Inflammatory macrophage (primary cell): ENCODE measurements at places on chromosomes 2 and 18.

DNA sequence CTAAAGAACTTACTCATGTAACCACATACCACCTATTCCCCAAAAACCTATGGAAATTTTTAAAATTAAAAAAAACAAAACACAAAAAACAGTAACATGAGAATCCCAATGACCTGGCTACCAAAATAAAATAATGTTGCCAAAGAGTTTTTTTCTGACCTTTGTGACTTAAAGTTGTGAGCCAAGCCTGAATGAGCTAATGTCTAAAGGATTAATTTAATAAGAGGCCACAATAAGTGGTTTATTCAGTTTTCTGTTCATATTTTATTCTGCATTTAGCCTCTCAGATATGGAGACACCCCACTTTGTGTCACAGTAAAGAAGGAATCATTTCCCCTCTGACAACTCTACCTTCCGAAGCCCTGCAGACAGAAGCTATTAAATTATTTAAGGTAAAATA, 42.6 kb upstream of the DYNC2LI1 start:
- DNase-seq = no peak

DNA sequence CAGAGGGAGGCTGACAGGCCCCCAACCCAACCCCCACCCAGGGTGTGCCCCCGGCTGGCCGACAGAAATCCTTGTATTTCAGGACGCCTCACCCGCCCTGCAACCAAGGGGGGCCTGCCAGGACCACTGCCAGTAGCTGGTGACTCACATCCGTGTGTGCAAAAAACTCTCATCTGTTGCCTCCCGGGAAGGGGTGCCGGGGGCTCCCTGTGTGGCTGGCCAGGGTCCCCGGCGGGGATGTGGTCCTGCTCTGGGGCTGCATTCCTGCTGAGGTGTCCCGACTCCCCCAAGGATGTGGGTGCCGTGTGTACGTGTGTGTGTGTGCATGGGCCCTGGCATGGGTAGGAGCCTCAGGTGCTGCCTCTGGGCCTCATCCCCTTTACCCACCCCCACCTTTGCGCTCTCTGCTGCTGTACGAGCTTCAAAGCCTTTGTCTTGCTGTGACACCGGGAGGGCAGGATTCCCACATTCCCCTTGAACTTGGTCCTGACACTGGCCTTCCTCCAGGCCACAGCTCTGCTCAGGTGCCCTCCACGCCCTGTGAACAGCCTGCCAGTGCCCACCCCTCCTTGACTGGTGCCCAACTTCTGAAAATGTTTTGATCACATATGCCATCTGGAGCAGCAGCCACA, 226.3 kb upstream of the HDAC4 start:
- no peak for DNase-seq

GRCh38 chr2:30155202-30155601, 8.4 kb downstream of the YPEL5 start:
- DNase-seq = no peak

DNA sequence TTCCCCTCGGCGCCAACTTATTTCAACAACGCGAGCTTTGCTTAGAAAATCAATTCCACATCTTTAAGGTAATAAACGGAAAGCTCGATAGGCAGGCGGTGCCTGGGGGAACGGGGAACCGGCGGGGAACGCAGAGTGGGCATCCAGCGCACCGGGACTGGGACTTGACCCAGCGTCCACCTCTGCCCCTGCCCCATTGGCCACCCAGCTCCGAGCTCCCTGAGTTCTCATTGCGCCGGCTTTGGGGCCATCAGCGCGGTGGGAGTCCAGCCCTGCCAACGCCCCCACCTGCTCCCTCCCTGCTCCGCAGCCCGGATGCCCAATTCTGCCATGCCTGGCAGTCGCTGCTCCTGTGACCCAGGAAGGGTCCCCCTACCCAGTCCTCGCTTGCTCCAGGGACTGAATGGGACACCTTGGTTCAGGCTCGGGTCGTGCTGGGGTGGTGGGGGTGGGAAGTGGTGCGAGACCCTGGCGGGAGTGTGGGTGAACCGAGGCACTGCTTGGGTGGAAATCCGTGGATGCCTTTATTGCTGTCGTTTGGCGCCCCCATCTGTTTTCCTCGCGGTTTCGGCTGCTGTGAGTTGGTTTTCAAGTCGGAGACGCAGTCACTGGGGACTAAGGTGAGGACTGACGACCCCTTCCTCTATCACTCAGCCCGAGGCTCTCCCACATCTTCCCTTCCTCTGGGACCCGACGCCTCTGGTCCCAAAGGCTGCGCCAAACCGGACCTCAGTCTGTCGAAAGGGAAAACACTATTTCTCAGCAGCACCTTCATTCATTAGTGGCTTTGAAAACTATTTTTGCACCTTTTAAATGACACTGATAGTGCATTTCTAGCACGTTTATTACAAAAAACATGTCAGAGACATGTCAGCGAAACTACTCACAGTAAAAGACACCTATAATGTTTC, 2.4 kb upstream of the EVX2 start:
- DNase-seq = no peak

DNA sequence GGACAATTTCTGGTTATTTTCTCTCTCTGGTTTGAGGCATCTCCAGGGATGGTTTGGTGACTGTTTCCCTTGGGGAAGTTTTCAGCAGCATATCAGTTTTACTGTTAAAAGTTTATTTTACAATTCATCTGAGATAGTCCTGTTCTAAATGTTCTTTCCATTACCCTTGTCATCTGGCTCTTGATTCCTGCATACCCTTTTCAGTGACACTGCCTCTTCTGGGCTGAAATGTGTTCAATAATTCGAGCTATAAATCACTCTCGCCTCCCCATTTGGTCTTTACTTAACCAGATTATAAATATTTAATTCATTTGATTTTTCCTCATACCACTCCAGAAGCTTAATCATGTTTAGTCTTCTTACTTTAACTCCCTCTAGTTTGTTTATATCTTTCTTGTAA, 9.5 kb downstream of the DCC start:
- DNase-seq = no peak

GRCh38 chr2:223396993-223397392, 205.2 kb downstream of the SCG2 start:
- no peak for DNase-seq

- DNase-seq = no peak
Observed at GRCh38 chr2:218873359-218874194, 7.1 kb upstream of the WNT10A start.

GRCh38 chr2:161344692-161345091, 36.5 kb downstream of the PSMD14 start:
- DNase-seq = no peak

- DNase-seq = peak; percentile 20
Observed at GRCh38 chr2:96470636-96471035, 34.5 kb downstream of the NEURL3 start.

- no peak for DNase-seq
Observed at GRCh38 chr2:146244830-146245229, 1600.0 kb upstream of the ACVR2A start.

GRCh38 chr2:167438206-167438605, 549.9 kb downstream of the XIRP2 start:
- DNase-seq = no peak

DNA sequence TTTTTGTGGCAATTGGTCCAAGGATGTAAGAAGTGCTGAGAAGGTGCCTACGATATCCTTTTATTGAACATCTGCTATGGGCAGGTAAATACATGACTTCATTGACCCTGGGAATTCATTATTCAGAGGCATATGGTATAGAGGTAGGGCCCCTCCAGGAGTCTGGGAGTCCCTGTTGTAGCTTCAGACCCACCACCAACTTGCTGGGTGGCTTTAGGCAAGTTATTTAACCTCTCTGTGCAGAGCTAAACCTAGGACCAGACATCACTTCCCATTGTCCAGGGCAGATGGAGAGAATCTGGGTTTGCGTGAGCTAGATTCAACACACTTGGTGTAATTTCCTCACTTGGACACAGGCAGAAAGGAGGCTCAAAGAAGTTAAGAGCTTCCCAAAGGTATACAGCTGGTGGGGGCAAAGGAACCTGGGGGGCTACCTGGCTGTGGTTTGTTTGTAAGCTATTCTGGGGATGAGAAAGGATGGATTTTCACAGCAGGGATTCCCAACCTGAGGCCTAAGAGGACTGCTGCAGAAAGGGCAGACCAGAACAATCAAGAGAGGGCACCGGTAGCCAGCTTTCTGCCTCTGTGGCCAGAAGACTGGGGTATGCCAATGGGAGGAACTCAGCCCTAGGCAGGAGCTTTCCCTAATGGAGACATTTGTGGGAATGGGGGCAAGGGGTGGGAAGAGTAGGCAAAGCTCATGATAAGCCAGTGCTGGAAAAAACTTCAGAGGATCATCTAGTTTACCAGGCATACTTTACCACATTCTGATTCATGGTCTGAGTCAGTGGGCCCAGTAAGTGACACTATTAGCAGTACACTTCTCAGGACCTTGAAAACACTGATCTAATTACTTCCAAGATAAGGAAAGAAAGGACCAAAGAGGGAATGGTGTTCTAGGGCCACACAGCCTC, 102.7 kb upstream of the SMAD2 start:
- no peak for DNase-seq
